ENCODE measurements at places on chromosomes 6 and 20.

DNA sequence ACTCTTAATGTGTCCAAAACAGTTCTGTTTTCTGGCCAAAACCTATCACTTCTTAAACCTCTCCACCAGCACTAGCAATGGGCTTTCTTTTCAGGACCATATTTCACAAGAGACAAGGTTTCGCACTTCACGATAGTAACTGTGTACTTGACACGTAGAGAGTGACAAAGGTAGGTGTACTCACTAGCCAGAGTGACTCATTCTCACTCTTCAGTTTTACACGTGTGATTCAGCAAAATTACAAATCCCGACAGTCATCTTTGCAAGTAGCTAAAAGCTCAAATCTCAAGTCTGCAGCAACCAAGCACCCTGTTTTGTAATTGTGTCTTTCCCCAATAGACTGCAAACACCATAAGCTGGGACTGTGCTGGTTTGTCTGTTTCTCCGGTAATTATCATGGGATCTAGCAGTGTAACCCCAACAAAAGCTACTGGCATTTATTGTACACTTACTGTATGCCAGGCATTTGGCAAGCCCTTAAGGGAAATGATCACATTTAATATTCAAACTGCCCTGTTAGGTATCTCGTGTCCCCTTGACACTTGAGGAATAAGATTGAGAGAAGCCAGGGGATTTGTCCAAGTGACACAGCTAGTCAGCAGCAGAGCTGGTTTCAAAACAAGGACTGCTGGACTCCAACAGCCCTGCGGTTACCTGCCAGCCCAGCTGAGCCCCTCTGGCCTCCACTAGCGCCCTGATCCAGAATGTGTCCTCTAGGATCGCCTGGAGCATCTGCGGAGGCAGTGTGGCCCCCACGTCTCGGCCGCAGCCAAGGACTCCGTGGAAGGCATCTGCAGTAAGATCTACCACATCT lies 9.9 kb downstream of the PCIF1 start:
- no peak for DNase-seq

GRCh38 chr6:85124472-85125354 lies 325.2 kb upstream of the NT5E start:
- DNase-seq, result no peak

DNA sequence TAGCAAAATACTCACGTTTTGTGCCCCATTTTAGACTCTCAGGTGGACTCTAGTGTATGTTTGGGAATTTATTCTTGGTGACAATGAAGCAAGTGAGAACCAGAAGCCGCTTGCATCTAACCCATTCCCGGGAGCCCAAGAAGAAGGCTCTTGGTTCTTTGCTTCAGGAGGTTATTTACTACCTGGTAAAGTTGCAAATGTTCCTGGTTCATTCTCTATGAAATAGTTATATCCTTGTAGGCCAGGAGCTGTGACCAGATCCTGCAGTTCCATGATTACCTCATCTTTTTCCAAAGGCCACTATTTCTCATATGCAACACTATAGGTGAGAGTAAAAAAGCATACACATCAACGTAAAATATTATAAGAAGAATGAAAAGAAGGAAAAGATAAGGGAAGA lies 60.9 kb upstream of the FABP7 start:
- DNase-seq, result no peak

- no peak for DNase-seq
Observed at GRCh38 chr6:168609026-168609685, 168.2 kb downstream of the SMOC2 start.

DNA sequence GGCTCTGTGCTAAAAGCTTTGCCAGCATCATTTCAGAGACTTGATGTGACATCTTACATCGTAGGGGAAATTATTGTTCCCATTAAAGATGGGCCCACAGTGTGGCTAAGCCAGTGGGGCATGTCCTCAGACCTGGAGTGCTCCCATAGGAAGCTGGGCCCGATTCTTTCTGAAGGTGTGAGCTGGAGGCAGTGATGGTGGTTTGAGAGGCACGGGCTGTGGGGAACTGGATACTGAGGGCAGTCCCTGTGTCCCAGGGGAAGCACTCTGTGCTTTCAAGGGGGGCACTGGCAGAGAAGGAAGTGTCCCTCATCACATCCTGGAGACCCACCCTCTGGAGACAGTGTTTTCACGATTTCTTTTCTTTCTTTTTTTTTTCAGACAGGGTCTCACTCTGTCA lies 8.6 kb upstream of the FAM110A start:
- DNase-seq, result no peak

DNA sequence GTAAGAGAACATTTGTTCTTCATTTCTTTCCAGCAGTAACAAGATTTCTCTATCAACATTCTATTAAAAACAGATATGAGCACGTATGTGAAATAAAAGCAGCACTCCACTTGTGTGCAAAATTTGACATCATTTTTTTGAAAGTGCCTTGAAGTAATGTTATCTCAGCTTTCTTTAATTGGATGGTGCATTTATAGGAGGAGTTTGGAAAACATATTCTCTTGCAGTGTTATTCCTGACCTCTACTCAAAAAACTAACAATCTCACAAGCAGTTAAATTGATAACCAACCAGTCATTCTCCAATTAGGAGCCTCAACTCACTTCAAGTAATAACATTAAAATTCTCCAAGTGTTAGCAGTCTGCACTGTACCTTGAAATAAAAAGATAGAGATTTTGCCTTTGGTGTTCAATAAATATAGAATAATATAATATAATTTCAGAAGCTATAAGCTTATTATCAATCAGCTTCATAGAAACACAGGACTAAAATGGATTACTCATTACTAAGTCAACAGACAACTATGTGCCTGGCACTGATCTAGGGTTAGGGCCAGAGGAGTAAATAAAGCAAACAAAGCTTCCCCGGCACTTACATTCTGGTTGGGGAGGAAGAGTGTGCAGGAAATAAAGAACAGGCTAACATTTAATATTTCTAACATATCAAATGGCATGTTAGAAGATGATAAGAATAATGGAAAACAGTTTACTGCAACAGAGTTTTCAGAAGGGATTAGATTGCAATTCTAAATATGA lies 149.0 kb upstream of the SGK1 start:
- DNase-seq, result no peak

DNA sequence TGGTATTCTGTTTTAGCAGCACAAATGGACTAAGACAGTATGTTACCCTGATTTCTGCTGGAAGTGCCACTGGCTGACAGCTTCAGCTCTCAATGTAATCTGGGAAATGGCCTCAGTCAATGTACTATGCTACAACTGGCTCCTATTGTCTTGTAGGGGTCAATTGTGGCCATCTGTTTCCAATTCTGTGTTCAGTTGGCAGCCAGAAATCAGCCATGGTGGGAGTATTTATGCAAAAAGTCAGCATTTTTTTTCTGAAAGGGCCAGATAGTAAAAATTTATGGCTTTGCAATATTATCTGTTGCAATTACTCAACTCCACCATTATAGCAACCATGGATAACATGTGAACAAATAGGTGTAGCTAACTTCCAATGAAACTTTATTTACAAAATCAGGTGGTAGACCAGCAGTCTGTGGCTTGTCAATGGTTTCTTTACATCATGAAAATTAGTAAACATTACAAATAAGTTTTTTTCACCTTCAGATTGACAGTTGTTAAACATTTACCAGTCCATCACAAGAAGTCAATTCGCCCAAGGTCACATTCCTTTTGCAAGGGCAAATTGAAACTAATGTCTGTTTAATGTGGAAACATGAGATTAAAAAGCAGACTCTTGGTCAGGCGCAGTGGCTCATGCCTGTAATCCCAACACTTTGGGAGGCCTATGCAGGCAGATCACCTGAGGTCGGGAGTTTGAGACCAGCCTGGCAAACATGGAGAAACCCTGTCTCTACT lies 58.3 kb upstream of the TSHZ2 start:
- DNase-seq, result no peak

GRCh38 chr20:57087102-57087501 lies 179.3 kb downstream of the BMP7 start:
- no peak for DNase-seq

- no peak for DNase-seq
Observed at GRCh38 chr6:14068133-14068532, 49.4 kb upstream of the CD83 start.

DNA sequence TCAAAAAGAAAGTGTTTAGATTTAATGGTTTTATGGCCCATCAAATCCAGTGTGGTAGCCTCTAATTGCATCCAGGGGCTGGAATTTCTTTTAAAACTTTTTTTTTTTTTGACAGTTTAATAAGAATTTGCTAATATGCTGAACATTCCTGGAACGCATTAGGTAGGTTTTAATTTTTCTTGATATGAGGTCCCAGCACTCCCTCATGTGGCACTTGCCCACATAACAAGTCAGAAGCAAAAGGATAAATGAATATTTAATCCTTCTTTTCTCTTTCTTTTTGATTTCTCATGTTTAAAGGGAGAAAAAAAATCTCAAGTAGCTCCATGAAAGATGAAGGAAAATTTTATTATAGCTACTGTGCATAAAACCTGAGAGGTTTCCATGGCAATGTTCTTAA lies 13.5 kb downstream of the HAO1 start:
- no peak for DNase-seq

DNA sequence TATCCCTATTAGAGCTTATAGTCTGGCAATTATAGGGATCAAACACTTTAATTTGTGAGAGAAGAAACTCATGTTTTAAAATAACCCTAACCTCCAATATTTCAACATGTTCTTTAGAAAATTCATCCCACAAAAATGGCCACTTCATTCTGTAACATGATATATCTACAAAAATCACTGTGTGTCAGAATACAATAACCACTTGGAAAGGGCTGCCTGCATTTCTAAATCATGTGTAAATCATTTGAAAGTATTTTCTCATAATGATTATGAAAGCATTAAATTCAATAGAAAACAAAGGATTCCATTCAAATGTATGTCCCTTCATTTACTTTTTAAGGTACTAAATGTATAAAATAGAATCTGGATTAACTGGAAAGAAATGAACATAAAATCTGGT lies 101.4 kb upstream of the NHSL1 start:
- DNase-seq, result no peak

DNA sequence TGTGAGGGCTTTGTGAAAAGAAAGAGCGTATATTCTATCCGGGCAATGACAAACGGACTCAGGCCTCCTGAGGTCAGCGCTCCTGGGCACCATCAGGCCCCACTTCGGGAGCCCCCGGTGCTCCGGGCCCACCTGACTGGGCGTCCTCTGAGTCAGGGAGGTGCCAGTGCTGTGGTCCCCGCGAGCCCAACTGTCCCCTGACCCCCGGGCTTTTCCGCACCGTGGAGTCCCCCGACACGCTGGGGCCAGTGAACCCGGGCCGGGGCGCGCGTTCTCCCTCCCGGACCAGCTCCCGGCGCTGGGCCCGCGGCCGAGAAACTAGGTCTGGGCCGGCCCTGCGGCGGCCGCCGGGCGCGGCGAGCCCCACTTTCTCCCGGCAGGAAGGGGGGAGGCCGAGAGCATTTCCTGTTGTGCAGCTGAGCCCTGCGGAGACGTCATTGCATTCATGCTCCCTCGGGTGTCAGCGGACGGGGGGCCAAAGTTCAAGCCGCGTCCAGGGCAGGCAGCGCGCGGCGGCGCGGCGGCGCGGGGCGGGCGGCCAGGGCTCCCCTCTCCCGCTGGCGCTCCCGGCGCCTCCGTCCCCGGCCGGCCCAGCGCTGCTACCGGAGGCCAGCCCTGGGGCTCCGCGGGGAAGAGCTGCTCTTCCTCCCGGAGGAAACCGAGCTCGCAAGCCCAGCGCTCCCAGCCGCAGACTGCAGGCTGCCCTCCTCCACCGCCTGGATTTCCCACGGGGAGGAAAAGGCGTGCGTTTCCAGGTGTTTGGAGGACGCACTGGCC lies 18.3 kb downstream of the HIVEP2 start:
- peak; percentile 71 for DNase-seq

DNA sequence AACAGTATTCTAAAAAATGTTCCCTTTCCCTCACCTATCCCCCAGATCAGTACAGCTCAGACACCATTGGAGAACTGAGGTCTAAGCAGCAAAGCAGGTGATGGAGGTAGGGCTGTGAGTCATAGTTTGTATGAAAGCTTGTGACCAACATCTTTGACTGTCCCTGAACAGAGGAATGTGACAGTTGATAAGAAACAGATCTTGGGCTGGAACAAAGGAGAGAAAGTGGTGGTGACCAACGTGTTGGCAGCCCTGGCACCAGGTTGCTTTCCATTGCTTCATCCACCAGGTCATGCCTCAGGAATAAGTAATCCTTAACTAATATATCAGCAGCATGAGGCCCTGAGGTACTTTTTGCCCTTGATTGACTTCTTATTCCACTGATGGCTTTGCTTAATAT lies 19.9 kb upstream of the CRIP3 start:
- no peak for DNase-seq

DNA sequence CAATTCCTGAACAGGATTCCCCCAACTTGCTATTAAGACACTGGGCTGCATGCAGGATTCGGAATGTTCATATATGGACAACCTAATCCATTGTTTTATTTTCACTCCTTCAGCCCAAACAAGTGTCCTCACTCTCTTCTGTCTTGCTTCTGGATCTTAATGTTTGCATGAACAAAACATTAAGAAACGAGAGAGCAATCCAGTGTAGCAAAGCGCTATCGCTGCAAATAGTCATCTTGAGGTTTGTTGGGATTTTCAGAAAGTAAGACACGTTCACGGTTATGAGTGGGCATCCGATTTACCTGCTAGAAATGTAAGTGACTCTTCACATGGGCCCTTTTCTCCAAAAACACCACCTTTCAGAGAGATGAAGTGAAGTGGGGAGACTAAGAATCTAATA lies 156.4 kb downstream of the MBOAT1 start:
- no peak for DNase-seq
